Stimulated activated CD8-positive, alpha-beta memory T cell treated with anti-CD3 and anti-CD28 coated beads, Interleukin-4, amount 100 ng/mL, for 4 hours (primary cell): ENCODE measurements at places on chromosomes 11 and 22.

GRCh38 chr22:19765477-19766239 is 5.1 kb downstream of the TBX1 start:
- DNase-seq, result no peak

DNA sequence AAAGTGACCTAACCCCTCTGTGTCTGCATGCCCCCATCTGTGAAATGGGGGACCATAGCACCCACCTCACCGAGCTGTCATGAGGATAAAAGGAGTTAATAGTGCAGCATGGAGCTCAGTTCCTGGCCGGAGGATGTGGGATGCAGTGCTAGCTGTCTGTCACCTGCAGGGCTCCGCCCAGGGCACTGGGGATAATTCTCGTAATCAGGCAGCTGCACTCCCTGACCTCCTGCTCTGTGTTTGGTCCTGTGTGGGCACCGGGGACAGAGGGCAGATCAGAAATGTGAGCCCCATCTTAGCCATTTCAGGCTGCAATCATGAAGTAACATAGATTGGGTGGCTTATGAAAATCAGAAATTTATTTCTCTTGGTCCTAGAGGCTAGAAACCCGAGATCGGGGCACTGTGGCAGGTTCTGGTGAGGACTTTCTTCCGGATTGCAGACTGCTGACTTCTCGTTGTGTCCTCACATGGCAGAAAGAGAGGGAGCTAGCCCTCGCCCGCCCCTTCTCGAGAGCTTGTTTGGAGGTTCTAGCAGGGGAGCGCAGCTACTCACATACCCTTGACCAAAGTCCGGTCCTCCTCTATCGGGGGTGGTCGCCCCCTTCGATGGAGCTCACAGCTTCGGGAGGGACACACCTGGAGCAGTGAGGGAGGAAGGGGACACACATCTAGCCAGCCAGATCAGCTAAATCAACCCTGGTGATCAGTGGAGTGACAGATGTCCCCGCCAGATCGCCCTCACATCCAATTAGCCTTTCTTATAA is 3.2 kb downstream of the KCTD17 start:
- no peak for DNase-seq

- DNase-seq, result no peak
These were observed 18.1 kb upstream of the SCGB1A1 start for GRCh38 chr11:62400760-62401159.

- no peak for DNase-seq
These were observed 32.3 kb downstream of the FEZ1 start for GRCh38 chr11:125463590-125464269.

- no peak for DNase-seq
These were observed 30.0 kb upstream of the TCF20 start for GRCh38 chr22:42300259-42301076.

DNA sequence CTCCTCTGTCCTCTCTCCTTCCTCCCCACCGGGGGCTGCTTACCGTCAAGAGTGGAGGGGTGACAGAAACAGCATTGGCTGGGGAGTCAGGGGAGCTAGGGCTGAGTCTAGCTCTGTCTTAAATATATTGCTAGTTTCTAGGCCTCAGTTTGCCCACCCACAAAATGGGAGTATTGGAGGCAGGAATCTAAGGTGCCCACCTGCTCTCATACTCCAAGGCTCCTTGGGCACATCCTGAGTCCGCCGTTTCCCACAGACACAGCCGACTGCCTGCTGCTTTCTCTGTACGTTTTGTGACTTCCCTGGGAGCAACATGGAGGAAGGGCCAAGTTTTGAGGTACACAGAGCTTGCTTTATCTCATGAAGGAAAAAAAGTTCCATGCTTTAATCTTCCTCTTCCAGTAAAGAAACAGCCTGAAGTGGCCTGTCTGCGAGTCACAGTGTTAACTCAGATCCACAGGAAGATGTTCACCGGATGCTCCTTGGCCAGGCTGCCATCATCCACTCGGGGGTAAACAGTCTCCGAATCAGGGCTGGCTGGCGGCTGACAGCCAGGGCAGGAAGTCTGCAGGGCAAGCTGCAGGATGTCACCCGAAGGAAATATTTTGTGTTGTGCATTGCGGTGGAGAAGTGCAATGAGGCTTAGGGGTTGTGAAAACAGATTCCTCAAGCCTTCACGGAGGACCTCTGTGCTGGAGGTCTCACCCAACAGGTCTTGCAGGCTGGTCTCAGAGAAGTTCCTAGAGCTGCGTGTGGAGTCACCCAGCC is 11.0 kb upstream of the CERK start:
- DNase-seq, result no peak

DNA sequence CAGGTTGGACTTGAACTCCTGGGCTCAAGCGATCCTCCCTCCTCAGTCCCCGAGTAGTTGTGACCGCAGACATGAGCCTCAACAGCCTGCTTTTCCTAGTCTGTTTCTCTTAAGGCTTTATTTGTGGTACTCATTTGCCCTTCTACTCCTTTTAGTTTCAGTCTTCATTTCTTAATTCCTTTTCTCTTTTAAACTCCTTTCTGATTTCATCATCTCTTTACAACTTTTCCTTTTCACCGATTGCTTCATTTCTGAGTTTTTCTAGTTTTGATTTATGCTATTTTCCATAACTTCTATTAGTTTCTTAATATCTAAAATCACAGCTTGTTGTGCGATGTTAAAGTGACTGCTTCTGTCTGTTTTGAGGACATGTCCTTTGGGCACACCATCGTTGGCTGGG is 17.3 kb upstream of the MRGPRF start:
- no peak for DNase-seq

DNA sequence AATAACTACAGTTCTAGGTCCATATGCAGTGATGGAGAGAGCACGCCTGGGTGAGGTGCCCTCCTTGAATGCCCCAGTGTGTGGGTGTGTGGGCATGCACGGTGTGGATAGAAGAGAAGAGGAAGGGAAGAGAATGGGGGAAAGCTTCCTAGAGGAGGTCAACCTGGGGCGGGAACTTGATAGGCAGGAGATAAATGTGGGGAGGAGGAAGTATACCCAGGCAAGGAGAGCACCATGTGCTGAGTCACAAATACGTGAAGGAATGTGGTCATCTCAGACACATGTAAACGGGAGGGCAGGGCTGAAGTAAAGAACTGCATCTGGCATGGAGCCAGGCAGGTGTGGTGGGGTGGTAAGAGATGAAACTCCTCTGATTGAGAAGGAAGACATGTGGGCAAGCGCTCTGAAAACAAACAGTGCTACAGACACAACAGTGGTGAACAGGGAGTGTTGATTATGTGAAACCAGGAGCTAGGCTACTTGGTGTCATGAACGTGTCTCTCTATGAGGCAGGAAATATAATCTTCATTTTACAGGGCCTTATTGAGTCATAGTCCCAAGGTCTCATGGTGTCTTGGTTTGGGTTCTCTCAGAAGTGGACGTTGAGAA is 61.5 kb upstream of the EED start:
- DNase-seq, result no peak

- DNase-seq, result no peak
These were observed 9.5 kb upstream of the LTO1 start for GRCh38 chr11:69684651-69685050.

GRCh38 chr11:131591051-131591461 is 220.6 kb downstream of the NTM start:
- DNase-seq, result no peak

DNA sequence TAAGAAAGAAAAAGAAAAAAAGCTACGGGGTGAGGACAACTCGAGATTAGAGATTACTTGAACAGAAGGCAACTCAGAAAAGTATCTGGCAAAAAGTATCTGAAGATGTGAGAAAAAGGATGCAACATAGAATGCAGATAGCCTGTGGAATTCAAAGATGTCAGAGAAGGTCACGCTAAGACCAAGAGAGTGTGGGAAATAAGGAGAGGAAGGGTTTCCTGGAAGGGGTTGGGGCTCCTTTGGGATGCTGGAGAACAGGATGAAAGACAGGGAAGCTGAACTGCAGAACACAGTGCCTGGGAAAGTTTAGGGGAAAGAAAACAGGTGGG is 1.2 kb downstream of the GUCY1A2 start:
- no peak for DNase-seq

DNA sequence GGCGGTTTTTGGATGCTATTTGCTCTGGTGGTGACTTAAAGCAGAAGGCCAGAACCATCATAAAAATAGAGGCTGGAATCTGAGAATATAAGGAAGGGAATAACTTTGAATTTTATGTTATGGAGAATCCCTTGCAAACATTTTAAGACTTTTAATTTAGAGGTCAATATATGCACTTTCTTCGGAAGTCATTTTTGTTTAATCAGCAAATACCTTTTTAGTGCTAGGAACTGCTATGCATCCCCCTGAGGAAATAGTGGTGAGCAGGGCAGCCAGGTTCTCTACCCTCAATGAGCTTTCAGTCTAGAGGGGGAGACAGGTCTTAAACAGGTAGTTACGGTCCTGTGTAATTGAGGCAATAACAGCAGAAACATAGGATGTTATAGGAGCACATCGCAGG is 266.5 kb upstream of the MPPED2 start:
- no peak for DNase-seq

DNA sequence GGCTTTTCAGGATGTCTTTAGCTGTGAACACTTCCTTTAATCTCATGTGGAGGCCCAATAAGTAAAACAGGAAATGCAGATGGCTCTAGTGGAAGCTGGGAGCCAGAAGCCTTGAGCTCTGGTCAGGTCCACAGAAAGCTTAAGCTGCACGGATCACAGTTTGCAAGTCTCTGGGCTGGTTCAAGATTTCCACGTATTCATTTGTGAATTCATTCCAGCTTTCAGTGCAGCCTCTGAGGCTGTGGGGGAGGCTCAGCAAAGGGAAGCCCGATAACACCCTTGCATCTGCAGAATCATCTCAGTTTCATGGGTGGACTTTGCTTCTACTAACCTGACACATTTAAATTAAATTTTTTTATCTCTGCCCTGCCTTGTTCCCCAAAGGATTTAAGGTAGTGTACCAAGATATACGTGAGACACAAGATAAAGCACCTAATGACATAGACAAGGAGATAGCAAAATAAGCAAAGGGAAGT is 65.6 kb downstream of the ISX start:
- DNase-seq, result no peak

- DNase-seq, result no peak
These were observed 106.4 kb upstream of the CCDC90B start for GRCh38 chr11:83392556-83392955.

DNA sequence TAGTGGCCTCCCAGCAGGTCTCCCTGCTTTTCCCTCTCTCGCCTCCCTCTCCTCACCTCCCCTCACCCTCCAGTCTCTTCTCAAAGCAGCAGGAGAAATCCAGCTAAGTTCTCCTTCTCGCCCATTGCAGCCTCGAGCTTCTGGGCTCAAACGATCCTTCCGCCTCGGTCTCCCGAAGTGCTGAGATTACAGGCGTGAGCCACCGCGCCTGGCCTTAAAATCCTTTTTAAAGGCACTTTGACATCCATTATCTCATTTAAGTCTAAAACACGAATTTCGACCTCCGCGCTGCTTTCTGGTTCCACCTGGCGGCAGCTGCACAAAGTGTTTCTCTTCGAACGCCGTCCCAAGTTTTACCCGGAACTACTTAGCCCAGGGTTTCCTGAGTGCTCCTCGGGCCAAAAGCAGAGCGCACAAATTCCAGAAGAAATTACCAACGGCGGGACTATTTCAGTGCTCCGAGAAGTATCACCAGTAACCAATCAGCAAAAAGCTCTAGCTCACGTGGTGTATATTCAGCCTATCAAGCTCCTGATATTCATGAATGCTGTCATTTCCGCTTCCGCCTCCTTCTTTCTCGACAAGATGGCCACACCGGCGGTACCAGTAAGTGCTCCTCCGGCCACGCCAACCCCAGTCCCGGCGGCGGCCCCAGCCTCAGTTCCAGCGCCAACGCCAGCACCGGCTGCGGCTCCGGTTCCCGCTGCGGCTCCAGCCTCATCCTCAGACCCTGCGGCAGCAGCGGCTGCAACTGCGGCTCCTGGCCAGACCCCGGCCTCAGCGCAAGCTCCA is at the start of gene EIF3F:
EIF3F (plus strand) TSS at position 570 of the 792 bp plus-strand sequence; CDS start at position 586, 16 bp downstream.
- peak; percentile 74 for DNase-seq

DNA sequence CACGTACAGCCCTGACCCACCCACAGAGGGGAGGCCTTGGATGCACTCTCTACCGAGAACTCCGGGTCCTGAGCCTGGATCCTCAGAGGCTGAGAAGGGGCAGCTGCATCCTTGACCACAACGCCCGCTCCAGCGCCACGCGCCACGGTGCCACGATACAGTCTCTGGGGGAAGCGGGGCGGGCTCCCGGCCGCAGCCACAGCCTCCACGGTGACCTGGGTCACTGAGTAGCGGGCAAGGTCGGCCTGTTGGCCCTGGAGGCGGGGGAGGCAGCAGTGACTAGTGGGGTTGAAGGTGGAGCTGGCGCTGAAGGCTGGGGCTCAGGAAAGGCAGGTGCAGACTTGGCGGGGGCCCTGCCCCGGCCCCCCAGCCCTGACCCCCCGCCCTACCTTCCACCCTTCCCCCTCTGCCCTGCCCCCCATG is 3.9 kb upstream of the IRF7 start:
- no peak for DNase-seq

DNA sequence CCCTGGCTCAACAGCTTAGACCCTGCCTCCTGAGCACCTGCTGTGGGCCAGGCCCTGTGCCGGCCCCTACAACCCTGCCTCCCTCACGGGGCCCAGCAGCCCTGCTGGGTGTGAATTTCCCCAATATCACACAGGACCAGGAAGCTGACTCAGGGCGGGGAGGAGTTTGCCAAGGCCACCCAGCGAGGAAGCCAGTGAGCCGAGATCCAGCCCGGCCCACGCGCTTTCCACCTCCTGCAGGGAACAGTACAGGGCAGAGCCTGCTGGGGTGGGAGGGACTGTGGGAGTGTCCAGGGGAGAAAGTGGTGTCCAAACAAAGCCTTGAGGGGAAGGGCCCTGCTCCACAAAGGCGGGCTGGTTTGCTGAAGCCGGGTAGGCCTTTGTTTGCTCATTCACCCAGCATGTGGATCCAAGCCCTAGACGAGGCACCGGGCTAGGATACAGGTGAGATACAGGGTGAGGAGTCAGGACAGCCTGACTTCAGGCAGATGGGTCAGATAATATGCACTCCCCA is 26.8 kb downstream of the RPL3 start:
- no peak for DNase-seq

DNA sequence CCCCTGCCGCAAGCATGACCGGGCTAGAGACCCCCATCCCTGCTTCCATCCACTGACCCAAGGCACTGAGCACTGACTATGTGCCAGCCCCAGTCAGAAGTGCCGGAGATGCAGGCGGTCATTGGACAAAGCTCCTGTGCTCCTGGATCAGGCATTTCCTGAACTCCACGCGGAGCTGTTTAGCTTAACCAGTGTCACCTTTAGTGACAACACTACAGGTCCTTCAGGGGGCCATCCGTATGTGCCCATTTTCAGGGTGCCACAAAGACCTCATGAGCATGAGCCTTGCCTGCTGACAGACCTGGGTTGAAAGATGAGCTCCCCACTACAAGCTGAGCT is 63.0 kb upstream of the FGF3 start:
- DNase-seq, result no peak

DNA sequence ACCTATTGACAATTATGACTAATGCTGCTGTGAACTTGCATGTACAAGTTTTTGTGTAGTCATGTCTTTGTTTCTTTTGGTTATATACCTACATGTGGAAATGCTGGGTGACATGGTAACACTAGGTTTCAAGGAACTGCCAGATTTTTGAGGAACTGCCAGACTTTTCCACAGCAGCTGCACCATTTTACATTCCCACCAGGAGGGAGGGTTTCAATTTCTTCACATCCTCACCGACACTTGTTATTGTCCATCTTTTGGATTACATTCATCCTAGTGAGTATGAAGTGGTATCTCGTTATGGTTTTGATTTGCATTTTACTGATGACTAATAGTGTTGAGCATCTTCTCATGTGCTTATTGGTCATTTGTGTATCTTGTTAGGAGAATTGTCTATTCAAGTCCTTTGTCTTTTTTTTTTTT is 13.3 kb downstream of the CLDN5 start:
- no peak for DNase-seq

GRCh38 chr11:3106736-3107524 is 49.7 kb upstream of the CARS1 start:
- DNase-seq, result no peak
